MCF 10A (cell line): ENCODE measurements at places on chromosomes 6 and 20. TPM values are rescaled to one million over a fixed set of nuclear protein-coding genes. Genes with fewer than 3 reads are reported as not detected.

- DNase-seq = no peak
Observed at GRCh38 chr6:161523362-161523761, 249.5 kb upstream of the AGPAT4 start.

DNA sequence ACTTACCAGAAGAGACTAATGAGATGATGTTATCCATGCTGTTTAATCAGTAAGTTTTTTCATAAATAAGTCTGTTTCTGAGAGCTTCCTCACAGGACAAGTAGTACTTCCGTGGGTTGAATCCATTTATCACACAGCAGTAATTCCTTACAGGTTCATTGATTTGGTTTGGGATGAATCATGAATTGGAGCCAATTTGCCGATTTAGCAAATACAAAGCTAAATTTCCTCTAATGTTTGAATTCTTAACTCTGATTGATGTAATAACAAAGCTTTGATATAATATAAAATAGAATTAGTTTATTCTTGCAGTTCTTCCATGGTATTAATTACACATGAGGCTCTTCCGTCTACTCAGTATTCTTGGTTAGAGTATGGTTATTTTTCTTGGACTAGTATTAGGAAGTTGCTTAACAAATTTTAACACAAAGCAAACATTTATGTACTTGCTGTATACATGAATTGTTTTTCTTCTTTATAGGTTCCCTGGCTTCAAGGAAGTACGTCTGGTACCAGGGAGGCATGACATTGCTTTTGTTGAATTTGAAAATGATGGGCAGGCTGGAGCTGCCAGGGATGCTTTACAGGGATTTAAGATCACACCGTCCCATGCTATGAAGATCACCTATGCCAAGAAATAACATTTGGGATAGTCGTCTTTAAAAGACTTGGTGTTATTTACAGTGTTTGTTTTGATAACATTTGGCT is 7.6 kb upstream of the OTOR start:
- no peak for DNase-seq

SYCP2 gene
- 0.35 and 0.61 TPM in 2 replicates for total RNA-seq

ANKRD66 gene
- total RNA-seq = not detected in 2 replicates

LRRC73 gene
- 0.37 and 1.2 TPM in 2 replicates for total RNA-seq

DNA sequence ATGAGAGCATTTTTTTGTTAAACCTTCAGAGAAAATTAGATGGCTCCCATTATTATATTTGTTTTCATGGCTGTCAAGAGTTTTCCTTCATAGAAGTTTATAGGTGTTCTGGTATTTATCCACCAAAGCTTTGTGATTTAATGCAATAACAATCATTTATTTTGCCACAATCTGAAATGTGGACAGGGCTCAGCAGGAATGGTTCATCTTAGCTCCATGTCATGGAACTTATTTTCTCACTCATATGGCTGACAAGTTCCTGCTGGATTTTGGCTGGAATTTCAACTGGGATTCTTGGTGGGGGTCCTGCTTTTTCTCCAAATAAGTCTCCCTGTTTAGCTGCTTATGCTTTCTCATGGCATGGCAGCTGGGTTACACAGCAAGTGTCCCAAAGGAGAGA is 876.7 kb downstream of the QKI start:
- no peak for DNase-seq

DNA sequence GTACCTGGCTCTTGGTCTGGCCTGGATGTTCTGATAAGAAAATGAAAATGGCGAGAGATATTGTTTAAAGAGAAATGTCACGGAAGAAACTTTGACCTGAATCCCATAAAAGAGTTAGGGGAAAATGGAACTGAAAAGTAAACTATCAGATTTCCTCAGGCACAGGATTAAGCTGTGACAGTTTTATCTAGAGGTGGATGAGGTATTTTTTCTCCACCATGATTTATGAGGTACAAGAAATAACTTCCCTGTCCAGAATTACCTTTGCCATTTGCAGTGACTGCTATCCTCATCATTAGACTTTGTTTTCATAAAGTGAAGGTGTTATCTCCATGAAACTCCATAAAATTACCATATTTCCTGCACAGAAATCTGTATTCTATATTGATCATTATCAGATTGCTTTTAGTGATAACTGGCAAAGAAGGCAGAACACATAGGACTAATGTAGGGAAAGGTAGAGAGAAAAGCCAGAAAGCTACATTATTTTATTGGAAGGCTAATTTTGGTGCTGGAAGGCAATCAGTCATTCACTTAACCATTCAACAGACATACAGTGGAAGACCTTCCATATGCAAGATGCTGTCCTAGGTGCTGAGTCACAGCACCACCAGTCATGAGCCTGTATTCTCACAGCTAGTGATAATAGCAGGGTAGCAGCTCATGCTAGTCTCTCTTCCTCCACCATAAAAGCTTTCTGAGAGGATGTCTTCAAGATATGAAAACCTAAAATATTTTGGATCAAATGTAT is 427.3 kb upstream of the CITED2 start:
- DNase-seq = peak; percentile 13

- no peak for DNase-seq
Observed at GRCh38 chr6:73325656-73326055, 28.4 kb downstream of the DPPA5 start.
